ENCODE measurements at places on chromosomes 3 and 15.

GRCh38 chr3:52175416-52176179, 21.4 kb upstream of the POC1A start:
- DNase-seq = no peak

DNA sequence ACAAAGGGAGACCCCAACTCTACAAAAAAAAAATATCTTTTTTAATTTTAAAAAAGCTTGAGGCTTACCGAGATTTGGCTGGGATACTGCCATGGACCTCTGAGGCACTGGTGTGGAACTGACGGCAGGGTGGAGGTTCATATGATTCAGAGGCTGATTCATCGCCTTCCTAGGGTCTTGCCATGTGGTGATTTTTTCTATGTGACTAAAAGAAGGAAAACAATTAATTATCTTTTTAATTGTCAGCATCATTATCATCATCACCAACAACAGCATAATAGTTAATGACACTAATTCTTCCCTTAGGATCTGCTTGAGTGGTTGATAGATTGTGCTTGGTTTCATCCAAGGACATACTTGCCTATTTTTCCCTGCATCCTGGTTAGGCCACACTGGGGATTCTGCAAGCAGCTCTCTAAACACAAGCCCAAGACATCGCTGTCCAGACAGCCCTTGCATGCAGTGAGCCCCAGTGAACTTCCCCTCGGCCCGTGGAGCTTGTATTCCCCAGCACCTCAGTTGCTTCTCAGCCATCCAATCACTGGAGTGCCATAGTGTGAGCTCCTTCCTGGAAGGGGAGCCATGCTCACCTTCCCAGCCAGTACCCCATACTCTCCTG, 84.9 kb downstream of the WWTR1 start:
- no peak for DNase-seq

- no peak for DNase-seq
These were observed 148.4 kb upstream of the TLE3 start for GRCh38 chr15:70245932-70246622.

DNA sequence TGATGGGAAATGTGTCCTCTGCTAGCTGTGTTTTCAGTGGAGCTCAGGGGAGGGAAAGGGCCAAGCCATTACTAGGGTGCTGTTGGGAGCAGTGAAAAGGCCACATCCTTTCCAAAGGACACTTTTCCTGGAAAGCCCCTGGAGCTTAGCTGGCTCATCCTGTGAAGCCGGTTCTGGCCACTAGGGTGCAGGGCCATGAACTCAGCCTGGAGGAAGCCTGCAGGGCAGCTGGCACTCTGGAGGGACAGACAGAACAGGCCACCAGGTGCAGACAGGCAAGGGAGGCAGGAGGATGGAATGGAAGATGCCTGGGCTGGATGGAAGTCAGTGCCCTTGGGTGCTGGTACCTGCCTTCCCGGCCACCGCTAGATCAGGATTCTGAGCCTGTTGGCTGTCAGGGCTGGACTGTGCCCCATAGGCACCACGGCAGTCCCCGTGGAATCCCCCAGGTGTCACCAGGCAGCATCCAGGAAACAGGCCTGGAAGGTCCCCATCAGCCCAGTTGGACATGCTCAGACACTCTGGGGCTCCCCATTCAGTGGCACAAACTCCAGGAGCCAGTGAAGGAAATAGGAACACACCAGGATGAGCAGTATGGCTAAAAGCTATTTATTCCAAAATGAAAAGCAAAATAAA, 76.2 kb upstream of the C2CD4B start:
- DNase-seq = no peak

GRCh38 chr3:67678665-67679064, 24.3 kb upstream of the SUCLG2 start:
- no peak for DNase-seq

DNA sequence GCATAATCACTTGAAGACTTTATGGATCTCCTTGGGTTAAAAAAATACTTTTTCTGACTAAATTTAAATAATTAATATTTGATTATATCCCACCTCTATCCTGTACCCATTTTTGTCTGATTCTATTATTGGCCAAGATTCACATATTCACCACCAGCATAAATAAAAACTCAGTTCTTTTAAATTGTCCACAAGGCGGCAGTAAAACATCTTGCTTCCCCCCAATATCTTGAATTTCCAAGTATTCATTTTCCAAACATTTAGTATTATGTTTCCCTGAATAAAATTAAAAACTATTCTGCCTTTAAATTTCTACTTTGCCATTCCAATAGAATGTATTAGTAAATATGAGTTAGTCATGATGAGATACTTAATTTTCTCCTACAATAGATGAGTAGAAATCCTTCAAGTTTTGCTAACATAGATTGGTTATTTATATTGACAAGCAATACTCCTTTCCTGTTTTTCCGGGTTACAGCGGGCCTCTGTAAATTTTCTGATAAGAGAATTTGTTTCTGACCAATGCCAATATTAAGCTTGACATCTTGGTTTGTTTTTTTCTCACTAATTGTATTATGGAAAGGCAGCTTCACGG, 218.7 kb upstream of the MDFIC2 start:
- no peak for DNase-seq

DNA sequence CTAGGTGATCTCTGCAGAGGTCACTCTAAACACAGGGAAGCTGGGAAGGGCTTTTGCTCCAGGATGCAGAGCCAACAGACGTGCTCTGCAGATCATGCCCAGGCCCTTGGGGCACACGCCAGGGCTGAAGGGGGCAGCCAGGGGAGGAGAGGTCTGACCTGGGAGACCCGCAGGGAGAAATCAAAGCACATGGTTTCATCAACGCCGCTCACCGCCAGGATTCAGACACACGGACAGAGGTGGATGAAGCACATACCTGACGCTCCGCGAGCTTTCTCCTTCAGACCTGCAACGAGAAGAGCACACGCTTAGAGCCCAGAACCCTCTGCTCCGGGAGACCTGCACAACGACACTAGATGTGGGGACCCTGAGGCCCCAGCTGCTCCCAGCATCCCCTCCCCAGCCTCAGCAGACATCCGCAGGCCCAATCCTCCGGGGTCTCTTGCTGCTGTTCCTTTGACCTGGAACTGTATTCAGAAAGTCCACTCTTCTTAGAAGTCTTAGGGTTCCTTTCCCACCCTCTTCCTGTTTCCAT, 90.7 kb upstream of the IQSEC1 start:
- no peak for DNase-seq

DNA sequence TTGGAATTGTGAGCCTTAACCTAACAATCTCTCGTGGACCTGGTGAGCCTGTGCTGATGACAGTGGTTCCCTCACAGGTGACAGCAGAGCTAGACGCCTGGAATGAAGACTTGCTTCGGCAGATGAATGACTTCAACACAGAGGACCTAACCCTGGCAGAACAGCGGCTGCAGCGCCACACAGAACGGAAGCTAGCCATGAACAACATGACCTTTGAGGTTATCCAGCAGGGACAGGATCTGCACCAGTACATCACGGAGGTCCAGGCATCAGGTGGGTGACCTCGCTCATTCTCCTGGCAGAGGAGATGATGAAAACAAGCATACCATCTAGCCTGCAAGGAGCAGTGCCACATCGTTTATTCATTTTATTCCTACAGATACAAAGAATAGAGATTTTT, 316.9 kb upstream of the UMPS start:
- DNase-seq = no peak

- no peak for DNase-seq
These were observed 1019.3 kb downstream of the NSUN3 start for GRCh38 chr3:95082191-95082590.

DNA sequence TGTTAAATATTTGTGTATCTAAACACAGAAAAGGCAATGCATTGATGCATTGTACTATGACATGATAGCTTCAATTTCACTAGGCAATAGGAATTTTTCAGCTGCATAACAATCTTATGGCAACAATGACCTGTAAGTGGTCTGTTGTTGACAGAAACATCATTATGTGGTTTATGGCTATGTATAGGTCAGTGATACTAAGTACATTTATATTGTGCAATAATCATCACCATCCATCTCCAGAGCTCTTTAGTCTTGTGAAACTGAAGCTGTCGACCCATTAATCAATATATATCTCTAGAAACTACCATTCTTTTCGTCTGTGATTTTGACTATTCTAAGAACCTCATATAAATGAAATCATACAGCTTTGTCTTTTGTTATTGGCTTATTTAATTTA, 200.1 kb upstream of the ZNF717 start:
- DNase-seq = no peak

DNA sequence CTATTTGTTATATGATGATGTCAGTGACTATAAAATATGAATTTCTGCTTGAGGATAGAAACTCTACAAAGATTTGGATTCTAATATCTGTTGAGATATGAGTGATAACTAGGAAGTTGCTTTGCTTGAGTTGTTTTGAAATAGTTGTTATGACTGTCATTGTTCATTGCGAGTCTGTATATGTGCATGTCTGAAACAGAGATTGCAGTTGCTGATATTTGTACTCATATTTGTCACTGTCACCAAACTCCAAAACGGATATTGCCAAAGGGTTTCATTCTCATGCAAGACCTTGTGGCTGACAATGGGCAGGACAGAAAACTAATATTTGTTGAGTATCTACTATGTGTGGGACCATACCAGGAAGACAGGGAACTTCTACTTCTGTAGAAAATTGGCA, 240.2 kb downstream of the CD47 start:
- DNase-seq = no peak

DNA sequence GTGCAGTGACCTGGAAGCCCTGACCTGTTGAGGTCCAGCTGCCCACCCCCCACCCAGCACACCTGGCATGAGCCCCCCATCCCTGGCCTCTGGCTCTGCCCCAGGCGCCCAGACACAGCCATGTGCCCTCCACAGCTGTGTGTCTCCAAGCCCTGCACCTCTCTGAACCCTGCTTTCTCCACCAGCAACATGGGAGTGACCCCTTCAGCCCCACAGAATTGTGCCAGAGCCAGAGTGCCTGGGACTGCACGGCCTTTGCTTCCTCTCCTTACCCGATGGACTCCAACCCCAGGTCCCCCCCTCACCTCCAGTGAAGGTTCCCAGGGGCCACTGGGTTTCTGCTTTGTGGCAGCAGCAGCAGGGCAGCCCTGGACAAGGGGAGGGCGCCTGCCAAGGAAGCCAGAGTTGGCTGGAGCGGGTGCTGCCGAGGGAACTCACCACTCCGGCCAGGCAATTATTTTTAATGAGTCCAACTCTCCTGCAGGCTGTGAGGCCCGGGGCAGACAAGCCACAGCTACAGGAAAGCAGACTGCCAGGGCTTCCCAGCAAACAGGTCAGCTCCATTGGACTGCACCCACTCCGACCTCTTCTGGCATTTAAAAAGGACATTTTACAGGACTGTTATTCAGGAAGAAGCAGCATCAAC, 24.1 kb downstream of the PRR20G start:
- DNase-seq = no peak

GRCh38 chr3:150495563-150496168, 50.6 kb downstream of the SERP1 start:
- no peak for DNase-seq

DNA sequence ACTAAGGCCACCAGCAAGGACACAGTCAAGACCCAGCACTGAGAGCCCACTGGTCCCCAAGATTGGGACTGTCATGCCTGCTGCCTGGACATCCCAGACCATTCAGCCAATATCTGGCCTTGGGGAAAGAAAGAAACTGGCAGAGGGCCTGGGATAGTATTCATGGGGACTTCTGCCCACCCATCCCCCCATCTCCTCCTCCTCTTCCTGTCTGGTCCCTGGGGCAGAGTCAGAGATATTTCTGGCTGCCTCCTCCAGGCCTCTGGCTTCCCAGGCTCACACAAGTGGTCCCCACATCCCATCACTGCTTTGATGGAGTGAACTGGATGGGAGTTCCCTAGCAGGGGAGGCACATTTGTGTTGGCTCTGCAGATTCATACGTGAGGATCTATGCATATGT, 4.2 kb upstream of the RASL12 start:
- DNase-seq = no peak

DNA sequence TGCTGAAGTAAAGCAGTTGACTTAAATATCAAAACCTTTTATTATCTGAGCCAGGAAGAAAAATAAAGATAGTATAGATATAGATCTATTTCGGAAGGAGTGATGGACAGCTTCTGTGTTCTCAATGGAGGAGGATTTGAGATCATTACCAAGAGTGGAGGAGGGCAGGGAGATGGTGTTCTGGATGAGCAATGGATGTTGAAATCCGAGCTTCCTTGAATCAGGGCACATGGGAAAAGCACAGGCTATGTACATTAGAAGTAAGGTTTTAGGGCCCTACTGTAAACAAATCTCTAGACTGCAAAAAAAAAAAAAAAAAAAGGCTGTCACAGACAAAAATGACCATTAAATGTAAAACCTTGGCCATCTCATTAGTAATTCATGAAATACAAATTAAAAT, 43.2 kb downstream of the GTPBP8 start:
- no peak for DNase-seq

GRCh38 chr15:85491691-85492090, 111.3 kb downstream of the AKAP13 start:
- no peak for DNase-seq

DNA sequence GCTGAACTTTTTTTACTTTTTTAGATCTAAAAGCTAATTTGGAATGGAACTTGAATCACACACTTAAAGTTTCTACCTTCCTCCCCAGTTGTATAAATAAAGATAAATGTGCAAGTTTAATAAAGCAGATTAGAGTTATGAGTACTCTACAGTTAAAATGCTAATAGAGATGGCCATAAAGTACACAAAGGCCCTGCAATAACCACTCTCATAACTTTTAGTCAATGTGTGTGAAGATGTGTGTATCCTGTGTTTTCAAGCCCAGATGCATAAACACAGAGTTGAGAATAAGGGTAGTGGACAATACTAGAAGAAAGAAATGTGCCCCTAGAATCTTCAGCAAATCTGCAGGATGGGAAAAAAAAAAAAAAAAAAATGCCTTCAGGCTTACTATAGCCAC, 45.3 kb downstream of the TOP2B start:
- no peak for DNase-seq

DNA sequence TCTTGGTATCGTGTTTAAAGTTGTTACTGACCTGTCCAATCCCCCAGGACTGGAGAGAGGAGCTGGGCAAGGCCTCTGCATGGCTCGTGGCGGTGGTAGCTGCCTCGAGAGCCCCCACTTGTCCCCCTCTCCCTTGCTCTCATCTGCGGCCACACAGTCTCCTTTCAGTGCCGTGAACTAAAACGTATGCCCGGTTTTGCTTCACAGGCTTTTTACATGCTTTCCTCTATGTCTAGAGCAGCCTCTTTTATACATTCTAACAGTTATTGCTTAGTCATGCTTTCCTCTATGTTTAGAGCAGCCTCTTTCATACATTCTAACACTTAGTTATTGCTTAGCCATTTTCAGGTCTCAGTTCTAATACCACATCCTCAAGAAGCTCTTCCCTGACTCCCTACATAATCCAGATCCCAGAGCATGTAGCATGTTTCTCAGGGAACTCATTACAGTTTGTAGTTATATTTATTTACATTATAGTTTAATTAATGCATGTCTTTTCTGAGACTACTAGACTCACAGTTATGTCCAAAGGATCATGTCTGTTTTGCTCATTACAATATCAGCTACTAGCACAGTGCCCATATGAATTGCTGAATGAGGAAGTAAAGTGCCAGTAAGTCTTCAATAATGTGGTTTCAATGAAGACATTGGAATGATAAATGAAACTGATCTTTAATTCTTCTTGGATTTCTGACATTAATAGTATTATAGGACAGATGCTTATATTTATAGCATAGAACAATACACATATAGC, 66.5 kb upstream of the TBL1XR1 start:
- DNase-seq = no peak

Data from substantia nigra (tissue), 51 donors.